RWPE1 (cell line): ENCODE measurements at places on chromosomes 13 and 19.

DNA sequence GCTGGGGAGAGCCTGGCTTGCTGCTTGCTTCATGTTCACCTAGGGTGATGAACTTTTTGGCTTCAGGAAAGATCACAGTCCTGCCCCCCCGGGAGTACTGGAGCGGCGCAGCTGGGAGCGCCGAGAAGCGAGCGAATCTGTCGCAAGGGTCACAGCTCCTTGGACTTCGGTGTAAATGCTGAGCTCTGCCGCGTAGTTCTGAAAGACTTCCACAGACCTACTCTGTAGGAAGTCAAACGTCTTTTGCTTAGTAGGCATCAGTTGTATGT, 2.7 kb downstream of the ING1 start:
- DNase-seq: no peak

GRCh38 chr13:56586976-56587375, 553.7 kb upstream of the PRR20A start:
- no peak for DNase-seq

DNA sequence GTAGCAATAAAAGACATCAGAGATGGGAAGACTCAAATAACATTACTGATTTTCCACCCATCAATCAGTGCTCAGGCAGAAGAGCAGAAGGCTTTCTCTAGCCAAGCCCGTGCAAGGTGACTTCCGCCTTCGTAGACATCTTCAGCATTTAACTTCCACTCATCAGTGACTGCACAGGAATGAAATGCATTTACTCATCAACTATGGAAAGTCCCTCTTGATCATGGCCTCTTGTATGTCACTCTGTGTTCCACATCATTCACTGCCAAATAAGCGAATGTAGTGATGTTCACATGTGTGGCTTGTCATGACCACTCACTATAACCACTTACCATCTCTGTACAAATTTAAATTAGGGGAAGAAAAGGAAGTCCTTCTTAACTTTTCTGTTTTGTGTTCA, 49.4 kb downstream of the SACS start:
- no peak for DNase-seq

DNA sequence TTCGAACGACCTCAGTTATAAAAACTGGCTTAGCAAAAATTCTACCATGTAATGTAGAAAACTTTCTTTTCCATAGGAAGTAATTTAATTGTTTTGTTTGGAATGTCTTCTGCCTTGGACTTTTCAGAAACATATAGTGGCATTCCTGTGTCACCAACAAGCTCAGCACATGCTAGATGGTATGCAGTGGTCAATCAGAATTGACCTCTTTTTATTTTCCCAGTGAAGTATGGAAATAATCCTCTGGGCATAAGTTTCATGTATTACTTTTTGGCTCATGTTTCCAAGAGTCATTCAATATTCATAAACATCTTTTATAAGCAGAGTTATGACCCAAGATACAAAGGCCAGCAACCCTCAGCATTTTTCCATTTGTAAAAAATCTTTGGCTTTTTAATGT, 33.6 kb downstream of the NALCN start:
- no peak for DNase-seq

DNA sequence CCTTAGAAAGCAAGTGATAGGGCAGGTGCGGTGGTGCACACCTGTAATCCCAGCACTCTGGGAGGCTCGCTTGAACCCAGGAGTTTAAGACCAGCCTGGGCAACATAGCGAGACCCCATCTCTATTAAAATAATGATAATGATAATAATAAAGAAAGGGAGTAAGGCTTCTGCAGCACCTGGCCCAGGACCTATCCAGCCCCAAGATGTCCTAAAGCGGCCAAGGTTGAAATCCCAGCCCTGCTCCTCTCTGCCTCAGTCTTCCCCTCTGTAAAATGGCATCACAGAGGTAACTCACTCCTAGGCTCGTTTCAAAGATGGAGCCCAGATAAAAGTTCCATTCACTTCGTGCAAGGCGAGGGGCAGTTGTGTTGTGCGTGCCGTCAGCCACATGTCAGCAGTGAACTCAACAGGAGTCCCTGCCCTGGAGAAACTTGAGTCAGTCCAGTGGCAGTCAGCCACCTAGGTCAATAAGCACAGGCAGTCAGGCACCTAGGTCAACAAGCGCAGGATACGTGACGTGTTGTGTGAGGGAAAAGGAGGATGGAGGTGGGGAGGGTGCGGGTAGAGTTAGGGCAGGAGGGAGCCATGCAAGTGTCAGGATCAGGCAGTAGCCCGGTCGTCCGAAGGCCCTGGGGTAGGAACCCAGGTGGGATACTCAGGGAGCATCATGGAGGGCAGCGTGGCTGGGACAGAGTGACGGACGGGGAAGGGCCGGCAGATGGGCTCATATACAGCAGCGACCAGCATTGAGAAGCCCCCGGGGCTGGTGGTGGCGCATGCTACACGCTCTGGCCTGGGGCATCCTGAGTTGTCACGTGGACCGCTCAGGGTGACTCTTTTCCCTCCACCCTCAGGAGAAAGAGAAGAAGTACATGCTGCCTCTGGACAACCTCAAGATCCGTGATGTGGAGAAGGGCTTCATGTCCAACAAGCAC, 16.6 kb downstream of the TMED1 start:
- no peak for DNase-seq

- DNase-seq: no peak
These were observed 46.8 kb downstream of the ARHGEF18 start for GRCh38 chr19:7395360-7396066.

DNA sequence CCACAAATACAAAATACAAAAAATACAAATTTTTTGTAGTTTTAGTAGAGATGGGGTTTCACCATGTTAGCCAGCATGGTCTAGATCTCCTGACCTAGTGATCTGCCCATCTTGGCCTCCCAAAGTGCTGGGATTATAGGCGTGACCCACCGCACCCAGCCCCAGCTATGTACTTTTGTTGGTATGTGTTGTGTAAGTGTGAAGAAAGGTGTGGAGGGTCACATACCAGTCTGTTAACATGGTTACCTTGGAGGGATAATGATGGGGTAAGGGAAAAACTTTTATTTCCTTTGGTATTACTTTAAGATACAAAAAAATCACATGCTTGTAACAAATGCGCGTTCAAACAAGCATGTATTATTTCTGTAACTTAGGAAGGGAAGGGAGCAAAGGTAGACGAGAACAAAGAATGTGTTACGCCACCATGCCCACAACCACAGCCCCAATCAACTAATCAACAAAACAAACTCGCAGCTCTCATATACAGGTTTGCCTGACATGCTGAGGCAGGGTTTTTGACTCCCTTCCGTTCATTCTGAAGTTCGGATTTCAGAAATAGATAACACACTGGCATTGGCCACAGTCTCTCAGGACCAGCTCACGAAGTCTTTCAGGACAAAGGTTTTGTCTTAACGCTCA, 13.5 kb upstream of the VWA8 start:
- peak; percentile 38 for DNase-seq

GRCh38 chr13:27242702-27243101, 8.7 kb upstream of the RPL21 start:
- DNase-seq: no peak

DNA sequence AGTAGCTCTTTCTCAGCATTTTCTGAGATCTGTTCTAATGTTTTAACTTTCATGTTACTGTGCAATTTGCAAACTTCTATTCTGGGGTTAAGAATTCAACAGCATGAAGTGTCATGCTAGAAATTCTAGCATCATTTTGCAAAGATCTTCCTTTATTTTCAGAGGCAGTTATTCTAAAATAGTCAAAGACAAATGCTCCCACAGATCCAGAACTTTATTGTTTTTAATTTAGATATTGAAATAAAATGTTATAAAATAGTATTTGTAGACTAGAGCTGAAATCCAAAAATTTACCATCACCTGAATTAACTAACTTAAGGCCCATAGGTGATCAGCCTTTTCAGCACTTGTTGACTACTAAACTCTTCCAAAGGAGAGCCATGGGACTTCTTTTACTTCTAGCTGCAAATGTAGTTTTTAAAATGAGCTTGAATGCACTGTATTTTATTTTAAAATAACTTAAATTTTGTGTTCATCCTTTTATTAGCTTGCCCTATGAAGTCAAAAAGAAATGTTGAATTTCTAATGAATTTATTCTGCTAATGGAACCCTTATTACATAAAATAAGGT, 3.2 kb downstream of the MAB21L1 start:
- no peak for DNase-seq

DNA sequence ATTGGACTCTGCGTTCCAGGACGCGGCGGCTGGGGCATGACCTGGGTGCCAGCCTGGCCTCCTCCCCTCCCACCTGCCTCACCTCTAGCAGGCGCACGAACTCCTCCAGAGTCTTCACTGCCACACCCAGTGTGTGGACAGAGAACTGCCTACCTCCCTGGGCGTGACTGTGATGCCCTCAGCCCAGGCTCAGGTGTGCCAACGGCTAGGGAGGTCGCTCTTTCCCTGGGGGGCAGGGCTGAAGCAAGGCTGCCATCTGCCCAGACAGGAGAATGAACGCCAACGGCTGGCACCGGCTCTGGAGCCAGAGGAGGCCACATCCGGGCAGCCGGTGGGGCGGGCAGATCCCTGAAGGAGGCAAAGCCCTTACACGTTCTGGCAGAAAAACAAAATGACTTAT, 11.3 kb downstream of the NANOS3 start:
- DNase-seq: no peak

DNA sequence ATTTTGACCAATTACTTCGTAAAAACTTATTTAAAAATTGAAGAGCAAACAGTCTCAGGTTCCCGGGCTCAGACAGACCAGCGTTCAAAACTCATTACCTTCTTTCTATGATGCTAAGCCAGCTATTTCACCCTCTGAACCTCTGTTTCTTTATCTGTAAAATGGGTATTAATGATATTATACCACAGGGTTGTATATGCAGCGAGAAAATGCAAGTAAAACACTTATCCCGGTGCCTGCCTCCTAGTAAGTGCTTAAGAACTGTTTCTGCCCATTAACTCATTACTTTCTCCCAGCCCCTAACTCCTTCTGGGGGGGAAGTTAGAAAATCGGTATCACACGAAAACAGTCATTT, 410 bp upstream of the PAK4 start:
- DNase-seq: no peak

DNA sequence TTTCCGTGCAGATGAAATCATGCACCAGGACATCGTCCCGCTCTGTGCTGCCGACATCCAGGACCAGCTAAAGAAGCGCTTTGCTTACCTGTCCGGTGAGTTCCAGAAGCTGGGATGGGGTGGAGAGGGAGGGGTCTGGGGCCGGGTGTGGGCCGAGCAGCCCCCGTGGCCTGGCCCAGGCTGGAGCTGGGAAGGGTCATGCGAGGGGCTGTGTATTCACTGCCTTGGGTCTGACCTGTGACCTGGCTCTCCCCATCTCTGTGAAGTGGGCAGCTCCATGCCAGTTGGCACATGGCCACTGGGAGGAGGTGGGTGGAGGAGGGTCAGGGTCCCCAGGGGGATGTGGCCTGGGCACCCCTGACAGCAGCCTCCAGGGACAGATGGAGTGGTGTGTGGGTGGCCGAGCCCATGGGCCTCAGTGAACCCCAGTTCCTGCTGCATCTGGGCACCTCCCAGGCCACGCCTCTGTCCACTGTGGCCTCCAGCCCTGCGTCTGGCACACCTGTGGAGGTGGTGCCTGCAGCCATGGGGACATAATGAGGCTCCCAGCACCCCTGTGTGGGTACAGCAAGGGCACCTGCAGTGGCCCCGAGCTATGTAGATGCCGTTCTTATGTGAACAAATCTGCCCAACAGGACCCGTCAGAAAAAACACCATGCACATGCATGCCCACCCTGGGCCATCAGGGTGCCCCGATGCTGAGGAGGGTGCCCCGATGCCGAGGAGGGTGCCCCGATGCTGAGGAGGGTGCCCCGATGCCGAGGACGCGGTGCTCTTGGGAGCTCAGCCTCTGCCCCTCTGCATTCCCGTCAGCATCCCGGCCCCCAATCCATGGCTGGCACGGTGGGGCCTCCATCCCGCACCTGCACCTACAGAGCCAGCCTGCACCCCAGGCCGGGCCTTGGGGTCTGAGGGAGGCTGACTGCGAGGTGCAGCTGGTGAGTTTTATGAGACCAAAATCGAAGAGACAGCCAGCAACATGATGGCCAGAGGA, 46.0 kb downstream of the MCF2L start:
- no peak for DNase-seq

DNA sequence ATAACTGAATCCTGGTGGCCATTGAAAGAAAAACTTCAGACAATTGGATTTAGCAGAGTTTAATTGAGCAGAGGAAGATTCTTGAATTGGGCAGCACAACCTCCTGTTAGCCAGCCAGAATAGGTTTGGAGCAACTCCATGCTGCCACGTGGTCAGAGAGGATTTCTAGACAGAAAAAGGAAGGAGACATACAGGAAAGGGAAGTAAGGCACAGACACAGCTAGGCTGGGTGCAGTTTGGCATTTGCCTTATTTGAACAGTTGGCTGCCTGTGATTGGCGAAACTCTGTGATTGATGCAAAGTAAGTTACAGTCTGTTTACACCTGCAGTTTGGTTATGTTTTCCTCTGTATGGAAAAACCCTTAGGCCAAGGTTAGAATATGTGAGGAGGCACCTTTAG, 85.8 kb upstream of the SPATA13 start:
- no peak for DNase-seq

DNA sequence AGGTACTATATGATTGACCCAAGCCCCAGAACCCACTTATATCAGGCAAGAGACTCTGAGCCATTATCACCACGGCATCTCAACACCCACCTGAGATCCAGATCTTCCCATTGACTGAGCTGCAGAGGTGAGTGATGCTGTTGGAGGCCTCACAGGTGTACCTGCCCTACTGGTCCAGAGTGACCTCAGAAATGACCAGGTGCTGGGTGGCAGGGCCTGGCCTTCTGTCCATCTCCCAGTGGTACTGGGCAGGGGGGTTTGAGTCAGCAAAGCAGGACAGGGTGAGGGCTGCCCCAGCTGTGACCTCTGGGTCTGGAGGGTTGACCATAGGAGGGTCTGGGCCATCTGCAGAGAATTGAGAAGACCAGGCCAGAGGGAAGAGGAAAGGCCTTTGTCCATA, 13.2 kb upstream of the CEACAM20 start:
- no peak for DNase-seq

- DNase-seq: peak; percentile 34
These were observed 71.3 kb downstream of the DPF1 start for GRCh38 chr19:38152461-38153379.

- DNase-seq: no peak
These were observed 15.4 kb downstream of the SGTA start for GRCh38 chr19:2767688-2768087.

- no peak for DNase-seq
These were observed 65.2 kb downstream of the DACH1 start for GRCh38 chr13:71801781-71802180.

- no peak for DNase-seq
These were observed 616 bp downstream of the PINLYP start for GRCh38 chr19:43575955-43576878.

DNA sequence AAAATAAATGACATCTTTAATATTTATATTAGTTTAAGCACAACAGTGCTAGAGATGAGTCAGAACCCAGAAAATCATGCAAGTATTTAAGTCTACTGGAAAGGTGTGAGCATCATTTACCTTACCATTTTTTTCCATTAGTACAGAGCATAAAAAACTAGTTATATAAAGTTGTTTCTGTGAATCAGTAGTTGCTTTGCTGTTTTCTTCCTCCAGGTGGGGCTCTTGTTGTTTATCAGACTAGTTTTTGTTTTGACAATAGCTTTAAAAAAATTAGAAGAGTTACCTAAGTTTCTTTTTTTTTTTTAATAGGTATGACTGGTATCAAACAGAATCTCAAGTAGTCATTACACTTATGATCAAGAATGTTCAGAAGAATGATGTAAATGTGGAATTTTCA, 12.7 kb downstream of the SUGT1 start:
- DNase-seq: peak; percentile 20

GRCh38 chr19:47161876-47162489, 31.3 kb downstream of the SAE1 start:
- DNase-seq: no peak
